ENCODE measurements at places on chromosomes 4 and X.

DNA sequence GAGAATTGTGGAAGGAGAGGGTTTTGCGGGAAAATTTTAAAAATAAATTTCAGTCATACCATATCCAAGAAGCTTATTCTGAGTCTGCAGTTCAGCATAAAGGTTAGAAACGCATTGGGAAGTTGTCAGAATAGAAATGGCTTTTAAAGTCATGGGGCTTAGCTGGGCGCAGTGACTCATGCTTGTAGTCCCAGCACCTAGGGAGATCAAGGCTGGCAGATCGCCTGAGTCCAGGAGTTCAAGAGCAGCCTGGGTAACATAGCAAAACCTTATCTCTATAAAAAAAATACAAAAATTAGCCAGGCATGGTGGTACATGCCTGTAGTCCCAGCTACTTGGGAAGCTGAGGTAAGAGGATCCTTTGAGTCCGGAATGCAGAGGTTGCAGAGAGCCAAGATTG lies 3.9 kb upstream of the PLA2G12A start:
- H3K36me3 ChIP-seq = no peaks in the 10 kb centered on the region
- no peaks in the 10 kb centered on the region for H3K27me3 ChIP-seq
- H3K27ac ChIP-seq = no peak overlapping the region
- H3K4me3 ChIP-seq = no peak overlapping the region
- DNase-seq = no peak

DNA sequence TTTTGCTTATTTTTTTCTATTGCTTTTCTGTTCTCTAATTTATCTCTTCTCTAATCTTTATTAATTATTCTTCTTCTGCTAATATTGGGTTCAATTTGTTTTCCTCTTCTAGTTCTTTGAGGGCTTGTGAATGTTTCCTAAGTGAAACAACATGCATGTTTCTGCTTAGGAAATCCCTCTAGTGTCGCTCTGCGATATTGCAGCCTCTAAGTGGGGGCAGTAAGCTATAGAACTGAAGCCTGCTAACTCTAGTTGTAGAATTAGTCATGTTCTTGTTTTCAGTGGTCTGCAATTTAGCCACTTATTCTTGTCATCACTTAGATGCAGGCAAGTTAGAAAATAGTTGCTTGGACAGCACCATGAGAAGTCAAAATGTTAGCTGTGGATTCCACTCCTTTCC lies 222.6 kb downstream of the SPIN4 start:
- peak; percentile 2 for DNase-seq
- no peak overlapping the region for H3K4me3 ChIP-seq
- no peaks in the 10 kb centered on the region for H3K36me3 ChIP-seq
- no peaks in the 10 kb centered on the region for H3K27me3 ChIP-seq
- H3K27ac ChIP-seq = no peak overlapping the region

DNA sequence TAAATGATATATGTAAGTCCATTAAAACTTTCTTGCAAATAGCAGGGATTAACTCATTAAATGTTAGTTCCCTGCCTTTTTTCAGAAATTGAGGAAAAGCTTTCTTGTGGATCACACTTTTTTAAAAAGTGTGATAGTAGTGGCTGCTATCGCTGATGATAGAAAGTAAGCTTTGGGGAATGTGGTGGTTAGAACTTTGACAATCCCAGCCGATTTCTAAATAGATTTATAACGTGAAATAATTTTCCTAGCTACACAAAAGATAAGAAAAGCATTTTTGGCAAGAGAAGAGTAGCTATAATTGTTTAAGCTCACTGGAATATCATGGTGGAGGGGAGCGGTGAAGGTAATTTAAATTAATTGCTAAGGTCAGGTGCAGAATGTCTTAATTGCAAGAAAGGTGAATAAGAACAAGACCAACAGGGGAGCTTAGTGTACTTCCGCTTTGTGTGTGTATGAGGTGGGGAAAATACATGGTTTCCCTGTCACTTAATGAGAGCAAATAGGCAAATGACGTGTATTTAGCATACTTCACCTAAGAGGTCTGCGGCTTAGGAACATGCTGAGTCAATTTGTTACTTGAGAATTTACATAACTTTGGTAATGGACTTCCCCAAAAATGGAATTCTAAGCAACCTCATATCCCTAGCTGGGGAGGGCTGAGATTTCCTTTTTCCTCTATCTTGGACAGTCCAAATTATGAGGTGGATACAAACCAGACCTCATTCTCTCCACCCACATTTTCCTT lies 11.7 kb upstream of the IL21 start:
- no peak overlapping the region for H3K4me3 ChIP-seq
- no peaks in the 10 kb centered on the region for H3K36me3 ChIP-seq
- H3K4me1 ChIP-seq = peaks cover 6% of the 10 kb centered on the region
- H3K27me3 ChIP-seq = no peaks in the 10 kb centered on the region
- DNase-seq = no peak
- no peak overlapping the region for H3K27ac ChIP-seq

GRCh38 chrX:20397587-20397986 lies 130.9 kb upstream of the RPS6KA3 start:
- no peak for DNase-seq
- no peaks in the 10 kb centered on the region for H3K4me1 ChIP-seq
- no peak overlapping the region for H3K27ac ChIP-seq
- no peaks in the 10 kb centered on the region for H3K27me3 ChIP-seq

DNA sequence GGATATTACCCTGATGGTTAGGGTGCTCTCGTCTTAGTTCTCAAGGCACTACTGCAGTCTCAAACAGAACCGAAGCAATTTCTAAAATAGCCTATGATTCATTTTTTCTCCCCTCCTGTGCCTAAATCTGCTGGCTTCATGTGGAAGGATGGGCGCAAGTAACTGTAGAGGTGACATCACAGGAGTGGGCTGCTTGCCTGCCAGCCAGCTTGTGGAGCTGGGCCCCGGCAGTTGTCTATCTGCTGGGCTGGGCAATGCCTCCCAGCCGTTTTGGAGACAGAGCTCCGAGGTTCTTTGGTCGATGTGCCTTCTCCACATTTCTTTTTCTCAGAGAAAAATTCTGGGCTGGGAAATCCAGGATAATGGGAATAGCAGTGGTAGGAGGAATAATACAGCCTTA lies 34.3 kb upstream of the CITED1 start:
- no peaks in the 10 kb centered on the region for H3K27me3 ChIP-seq
- no peak overlapping the region for H3K4me3 ChIP-seq
- no peaks in the 10 kb centered on the region for H3K36me3 ChIP-seq
- H3K27ac ChIP-seq = no peak overlapping the region
- no peak for DNase-seq

GRCh38 chr4:103111598-103111997 lies 12.0 kb upstream of the BDH2 start:
- H3K27ac ChIP-seq = no peak overlapping the region
- no peaks in the 10 kb centered on the region for H3K36me3 ChIP-seq
- no peak for DNase-seq
- no peak overlapping the region for H3K4me3 ChIP-seq
- H3K27me3 ChIP-seq = no peaks in the 10 kb centered on the region

DNA sequence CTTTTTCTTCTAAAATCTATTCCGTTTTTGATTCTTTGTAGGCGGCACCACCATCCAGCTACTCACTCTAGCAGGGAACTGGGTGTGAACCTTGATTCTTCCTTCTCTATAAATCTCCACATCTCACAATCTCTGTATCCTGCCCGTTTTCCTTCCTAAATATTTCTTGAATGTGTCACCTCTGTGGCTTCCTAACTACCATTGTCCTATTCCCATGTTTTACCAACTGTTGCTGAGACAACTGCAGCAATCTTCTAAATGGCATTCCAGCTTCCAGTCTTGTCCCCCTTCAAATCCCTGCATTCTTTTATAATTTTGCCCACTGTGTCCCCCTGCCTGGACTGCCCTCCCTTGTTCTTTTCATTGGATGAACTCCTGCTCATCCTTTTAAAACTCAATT lies 641.3 kb downstream of the RPA4 start:
- no peaks in the 10 kb centered on the region for H3K36me3 ChIP-seq
- no peak for DNase-seq
- H3K27ac ChIP-seq = no peak overlapping the region

DNA sequence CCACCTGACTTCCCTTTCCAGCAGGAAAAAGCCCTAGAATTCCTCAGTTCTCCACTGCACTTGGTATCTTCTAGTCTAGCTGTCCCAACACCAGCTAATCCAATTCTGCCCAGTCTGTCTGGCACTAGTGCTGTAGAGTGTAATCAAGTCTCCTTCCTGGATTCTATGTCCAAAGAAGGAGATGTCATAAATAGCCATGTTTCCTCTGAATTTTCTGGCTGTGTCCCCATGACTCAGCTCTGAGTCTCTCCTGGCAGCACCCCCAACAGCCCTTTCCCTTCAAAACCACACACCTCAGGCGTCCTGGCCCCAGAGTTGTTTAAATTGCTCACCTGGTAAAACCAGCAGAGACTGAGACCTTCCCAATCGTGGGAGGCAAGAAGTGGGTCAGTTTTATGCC lies 197.2 kb downstream of the GRXCR1 start:
- H3K27ac ChIP-seq = no peak overlapping the region
- H3K27me3 ChIP-seq = no peaks in the 10 kb centered on the region
- no peak for DNase-seq
- no peak overlapping the region for H3K4me3 ChIP-seq

GRCh38 chr4:72744103-72744725 lies 175.2 kb upstream of the ADAMTS3 start:
- H3K27ac ChIP-seq = no peak overlapping the region
- H3K4me1 ChIP-seq = no peaks in the 10 kb centered on the region
- DNase-seq = no peak
- H3K27me3 ChIP-seq = no peaks in the 10 kb centered on the region

DNA sequence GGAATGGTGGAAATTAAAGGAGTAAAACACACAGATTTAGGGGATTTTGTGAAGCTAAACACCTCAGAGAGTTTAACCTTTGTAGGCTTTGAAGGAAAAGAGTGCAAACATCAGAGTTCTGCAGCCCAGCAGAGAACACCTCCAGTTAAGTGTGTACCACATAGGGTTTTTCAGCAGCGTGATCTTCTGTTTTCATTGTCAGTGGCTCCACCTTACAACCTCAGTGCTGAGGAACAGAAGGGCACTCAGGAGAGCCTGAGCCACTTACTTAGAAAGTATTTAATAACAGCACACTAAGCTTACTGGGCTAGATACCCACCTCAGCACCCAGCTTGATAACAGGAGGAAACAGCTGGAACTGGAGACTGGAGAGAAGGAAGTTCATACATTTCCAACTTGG lies 2.0 kb upstream of the FBXW7 start:
- H3K36me3 ChIP-seq = no peaks in the 10 kb centered on the region
- H3K27ac ChIP-seq = peak overlapping the region; percentile 90
- H3K4me3 ChIP-seq = peak overlapping the region; percentile 87
- H3K4me1 ChIP-seq = peaks cover 29% of the 10 kb centered on the region

DNA sequence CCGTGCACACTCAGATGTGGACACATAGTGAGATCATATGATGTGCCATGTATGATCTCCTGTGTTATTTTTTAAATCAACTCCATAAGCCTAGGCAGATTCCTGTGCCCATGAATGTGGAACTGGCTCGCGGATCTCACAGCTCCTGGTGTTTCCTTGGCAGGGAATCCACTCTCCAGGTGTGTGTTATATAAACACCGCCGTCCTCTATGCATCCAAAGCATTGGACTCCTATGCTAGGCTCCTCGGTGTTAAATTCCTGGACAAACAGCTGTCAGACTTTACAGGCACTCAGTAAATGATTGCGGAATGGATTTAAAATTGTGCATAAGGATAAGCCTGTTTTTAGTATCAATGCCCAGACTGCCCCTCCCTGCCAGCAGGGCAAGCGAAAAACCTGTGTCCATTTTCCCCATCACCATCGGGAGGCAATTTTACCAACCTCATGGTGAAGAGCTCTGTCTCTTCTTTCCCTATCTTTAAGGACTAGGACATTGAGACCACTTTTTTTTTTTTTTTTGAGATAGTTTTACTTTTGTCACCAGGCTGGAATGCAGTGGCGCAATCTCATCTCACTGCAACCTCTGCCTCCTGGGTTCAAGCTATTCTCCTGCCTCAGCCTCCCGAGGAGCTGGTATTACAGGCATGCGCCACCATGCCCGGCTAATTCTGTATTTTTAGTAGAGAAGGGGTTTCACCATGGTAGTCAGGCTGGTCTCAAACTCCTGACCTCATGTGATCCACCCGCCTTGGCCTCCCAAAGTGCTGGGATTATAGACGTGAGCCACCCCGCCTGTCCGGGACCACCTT lies 23.6 kb upstream of the GPR78 start:
- H3K27me3 ChIP-seq = no peaks in the 10 kb centered on the region
- H3K4me1 ChIP-seq = no peaks in the 10 kb centered on the region
- DNase-seq = no peak

GRCh38 chr4:24057915-24058559 lies 168.2 kb upstream of the PPARGC1A start:
- H3K27me3 ChIP-seq = no peaks in the 10 kb centered on the region
- H3K36me3 ChIP-seq = no peaks in the 10 kb centered on the region
- H3K4me3 ChIP-seq = no peak overlapping the region
- no peak for DNase-seq
- no peaks in the 10 kb centered on the region for H3K4me1 ChIP-seq
- no peak overlapping the region for H3K27ac ChIP-seq

- no peaks in the 10 kb centered on the region for H3K4me1 ChIP-seq
- H3K36me3 ChIP-seq = no peaks in the 10 kb centered on the region
- H3K27ac ChIP-seq = no peak overlapping the region
- DNase-seq = no peak
- H3K4me3 ChIP-seq = no peak overlapping the region
These were observed 134.9 kb upstream of the LEF1 start for GRCh38 chr4:108303488-108304177.

DNA sequence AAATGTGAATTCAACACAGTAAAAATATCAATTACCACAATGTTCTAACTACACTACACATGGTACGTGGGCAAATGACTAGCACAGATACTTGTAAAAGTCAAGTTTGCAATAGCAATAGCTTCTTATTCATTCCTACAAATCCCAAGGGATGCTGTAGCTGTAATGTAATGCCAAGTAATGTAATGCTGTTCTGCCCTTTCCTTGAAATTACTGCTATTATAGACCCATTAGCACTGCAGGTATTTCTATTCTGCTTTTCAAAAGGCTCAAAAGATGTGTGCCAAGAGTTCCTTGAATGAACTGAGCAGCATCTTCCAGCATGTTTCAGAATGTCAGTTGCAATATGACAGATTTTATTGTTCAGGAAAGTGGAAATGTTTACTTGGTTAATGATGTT lies 129.9 kb upstream of the BANK1 start:
- H3K27ac ChIP-seq = no peak overlapping the region
- H3K36me3 ChIP-seq = no peaks in the 10 kb centered on the region
- DNase-seq = no peak
- H3K4me3 ChIP-seq = no peak overlapping the region
- peaks cover 2% of the 10 kb centered on the region for H3K27me3 ChIP-seq

DNA sequence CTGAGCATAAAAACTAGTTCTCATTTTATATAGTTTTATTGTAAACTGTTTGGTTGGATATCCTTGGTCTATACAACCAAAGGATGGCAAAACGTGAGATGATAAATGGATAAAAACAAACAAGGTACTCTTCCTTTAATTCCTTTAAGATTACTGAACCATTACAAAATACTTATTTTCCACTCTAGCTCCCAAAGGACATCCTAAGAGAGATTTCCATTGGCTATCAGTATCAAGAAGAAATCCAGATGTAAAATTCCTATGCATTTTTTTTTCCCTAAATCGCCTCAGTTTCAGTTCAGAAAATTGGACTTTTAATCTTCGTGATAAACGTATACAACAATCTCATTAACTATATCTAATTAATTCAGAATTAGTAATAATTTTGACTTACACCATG lies 2.3 kb downstream of the FBXL5 start:
- H3K4me3 ChIP-seq = peak overlapping the region; percentile 67
- H3K4me1 ChIP-seq = peaks cover 51% of the 10 kb centered on the region
- no peak for DNase-seq
